GM03348 (cell line): ENCODE measurements at places on chromosomes 7 and 10.
A peak's percentile ranks its signal among the peaks of the same experiment; 100 is the strongest.

DNA sequence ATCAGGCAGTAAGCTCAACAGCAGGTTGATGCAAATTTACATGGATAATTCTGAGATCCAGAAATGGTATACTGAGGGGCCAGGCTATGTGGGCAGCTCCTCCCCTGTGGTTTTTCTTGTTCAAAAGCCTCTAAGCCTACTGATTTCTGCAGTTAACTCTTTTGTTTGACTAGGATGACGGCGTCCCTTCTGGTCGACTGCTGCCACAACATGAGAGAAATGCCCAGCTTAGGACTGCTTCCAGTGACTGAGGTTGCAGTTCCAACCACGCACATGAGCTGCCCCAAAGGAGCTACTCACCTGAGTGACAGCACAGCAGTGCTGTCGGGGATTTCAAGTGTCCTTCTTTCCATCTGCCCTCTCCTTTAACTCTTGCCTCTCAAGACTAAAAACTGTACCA, 973.0 kb upstream of the GHITM start:
- DNase-seq = no peak

- peak; percentile 41 for DNase-seq
Measured at GRCh38 chr7:107661081-107661864, 645 bp downstream of the SLC26A4 start.

DNA sequence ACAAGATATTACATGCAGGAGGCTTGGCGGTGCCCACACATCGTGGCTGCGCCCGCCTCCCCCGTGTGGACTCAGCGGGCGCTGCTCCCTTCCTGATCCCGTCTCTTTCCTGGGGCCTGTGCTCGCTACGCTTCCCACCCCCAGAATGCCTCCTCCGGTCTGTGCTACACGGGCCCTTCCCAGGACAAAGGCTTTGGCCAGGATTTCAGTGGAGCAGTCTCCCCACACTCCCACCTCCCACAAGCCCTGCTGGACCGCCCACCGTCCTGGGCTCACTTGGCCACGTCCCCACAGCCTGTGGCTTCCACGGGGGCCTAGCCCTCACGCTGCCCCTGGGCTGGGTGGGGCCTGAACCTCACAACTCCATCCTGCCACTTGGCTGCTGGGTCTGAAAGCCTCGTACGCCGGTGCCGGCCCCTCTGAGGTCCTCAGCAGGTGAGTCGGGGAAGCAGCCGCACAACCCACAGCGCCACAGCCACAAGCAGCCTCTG, 17.3 kb downstream of the CFAP46 start:
- DNase-seq = no peak

DNA sequence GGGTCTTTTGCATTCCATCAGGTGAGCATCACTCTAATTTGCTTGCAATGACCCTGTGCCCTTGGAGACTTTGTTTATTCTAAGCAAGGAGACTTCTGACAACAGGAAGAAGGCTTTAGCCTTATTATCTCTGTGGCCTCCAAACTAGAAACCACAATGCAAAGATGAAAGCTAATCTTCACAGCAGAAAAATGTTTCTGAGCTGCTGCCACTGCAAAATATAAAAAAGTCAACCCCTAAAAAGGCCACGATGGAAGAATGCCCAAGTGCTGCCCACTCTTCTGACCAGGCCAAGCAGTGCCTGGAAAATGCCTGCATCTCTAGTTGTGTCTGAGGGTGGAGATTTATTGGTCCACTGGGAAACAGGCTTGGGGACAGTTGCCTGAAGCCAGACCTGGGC, 299.9 kb downstream of the C7orf25 start:
- DNase-seq = no peak

GRCh38 chr7:115124409-115124939, 202.6 kb downstream of the MDFIC start:
- DNase-seq = no peak

DNA sequence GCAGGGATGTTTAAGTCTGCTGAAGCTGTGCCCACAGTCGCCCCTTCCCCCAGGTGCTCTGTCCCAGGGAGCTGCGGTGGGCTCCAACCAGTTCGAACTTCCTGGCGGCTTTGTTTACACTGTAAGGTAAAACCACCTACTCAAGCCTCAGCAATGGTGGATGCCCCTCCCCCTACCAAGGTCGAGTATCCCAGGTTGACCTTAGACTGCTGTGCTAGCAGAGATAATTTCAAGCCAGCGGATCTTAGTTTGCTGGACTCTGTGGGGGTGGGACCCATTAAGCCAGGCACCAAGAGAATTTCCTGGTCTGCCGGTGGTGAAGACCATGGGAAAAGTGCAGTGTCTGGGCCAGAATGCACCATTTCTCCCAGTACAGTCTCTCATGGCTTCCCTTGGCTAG, 56.0 kb downstream of the CCDC7 start:
- no peak for DNase-seq

GRCh38 chr7:128906766-128907559, 3.5 kb downstream of the KCP start:
- DNase-seq = no peak

GRCh38 chr10:47136866-47137265, 163.1 kb upstream of the GDF10 start:
- peak; percentile 61 for DNase-seq

DNA sequence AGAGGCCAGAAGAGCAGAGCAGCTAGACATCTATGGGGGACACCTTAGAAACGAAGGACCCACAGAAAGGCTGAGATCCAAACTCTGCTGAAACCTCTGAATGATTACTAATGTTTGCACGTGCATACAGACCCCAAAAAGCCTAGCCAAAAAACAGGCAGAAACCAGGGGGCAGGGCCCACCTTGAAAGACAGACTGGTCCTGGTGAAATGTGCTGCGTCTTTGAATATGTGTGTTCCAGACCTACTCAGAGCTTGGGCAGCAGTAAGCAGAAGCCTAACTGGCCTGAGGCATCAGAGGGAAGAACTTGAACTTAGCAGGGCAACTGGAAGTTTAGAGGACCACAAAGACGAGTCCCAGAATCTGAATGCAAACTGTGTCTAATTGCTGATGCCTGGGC, 251.8 kb downstream of the TEX36 start:
- no peak for DNase-seq

DNA sequence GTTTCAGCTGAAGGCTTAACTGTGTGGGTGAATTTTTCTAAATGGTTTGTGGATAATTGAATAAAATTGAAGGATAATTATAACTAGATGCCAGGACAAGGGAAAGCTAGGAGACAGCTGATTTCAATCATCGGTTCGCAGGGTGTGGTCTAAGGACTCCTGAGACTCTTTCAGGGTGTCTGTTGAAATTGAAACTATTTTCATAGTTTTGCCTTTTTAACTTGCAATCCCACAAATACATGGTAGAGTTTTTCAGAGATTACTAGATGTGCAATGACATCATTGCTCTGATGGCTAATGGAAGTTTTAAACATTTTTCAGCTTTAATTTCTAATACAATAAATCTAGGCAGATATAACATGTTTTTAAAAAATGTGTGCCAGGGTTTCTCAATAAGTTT, 18.5 kb downstream of the TRUB1 start:
- peak; percentile 41 for DNase-seq

DNA sequence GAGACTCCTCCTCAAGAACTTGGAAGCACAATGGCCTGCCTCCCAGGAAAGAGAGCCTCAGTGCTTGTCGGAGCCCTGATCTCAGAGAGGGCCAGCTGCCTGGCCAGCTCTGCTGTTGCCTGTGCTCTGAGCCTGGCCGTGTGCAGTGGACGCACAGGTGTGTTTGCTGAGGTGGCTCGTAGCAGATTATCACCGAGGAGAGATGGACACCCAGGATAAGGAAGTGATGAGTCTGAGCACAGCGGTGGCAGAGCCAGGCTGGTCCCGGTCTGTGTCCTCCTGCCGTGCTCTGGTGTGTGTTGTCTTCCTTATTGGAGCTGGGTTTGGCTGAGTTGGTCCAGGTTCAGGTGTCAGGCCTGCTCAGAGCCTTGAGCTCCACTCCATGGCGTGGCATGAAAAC, 208.5 kb downstream of the EBF3 start:
- DNase-seq = no peak

GRCh38 chr10:101040061-101040460, 9.0 kb downstream of the SFXN3 start:
- DNase-seq = no peak
